NCI-H1105 treated with DMSO at 0.1 percent for 48 hours (cell line): ENCODE measurements at places on chromosomes 4 and X.
A peak's percentile ranks its signal among the peaks of the same experiment; 100 is the strongest.

DNA sequence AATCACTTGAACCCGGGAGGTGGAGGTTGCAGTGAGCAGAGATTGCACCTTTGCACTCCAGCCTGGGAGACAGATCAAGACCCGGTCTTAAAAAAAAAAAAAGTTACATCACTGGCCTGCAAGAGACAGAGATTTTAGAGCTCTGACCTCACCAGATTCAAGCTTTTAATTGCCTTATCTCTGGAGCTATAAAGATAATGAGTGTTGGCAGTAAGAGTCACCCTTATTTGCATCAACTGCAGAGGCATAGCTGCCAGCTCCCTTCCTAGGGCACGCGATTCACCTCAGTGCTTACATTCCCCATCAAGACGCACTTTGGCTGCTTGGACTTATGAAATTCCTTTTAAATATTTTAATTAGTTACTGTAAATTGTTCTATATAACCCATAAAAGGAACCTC is 12.5 kb upstream of the SPATA4 start:
- no peak for DNase-seq

DNA sequence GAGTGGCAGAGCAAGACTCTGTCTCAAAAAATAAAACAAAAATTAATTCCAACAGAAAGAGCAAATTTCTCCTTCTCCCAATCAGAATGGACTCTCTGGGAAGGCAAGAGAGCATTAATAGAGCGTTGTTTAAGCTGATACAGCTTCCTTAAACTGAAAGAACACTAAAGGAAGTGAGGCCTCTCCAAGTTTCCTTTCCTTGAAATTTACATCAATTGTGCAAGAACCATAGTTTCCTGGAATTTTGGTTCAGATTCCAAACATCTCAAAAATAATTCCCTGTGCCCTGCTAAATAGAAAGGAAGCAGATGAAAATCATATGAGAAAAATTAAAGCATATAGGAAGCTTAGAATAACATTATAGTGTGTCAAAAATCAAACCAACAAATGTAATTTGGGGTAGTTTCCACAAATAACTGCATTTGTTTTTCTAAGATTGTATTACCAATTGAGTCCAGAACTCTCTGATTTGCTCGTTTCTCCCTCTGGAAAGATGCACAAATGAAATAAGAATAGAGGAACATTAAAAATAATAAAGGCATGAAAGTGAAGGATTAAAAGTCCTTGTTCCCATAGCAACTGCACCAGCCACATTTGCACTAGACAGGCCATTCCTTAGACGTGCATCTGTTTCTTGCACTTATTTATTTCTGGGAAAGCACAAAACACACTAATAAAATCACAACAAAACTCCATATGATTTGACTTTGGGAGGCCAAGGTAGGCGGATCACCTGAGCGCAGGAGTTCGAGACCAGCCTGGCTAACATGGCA is 3.7 kb upstream of the FAM241A start:
- DNase-seq: no peak

DNA sequence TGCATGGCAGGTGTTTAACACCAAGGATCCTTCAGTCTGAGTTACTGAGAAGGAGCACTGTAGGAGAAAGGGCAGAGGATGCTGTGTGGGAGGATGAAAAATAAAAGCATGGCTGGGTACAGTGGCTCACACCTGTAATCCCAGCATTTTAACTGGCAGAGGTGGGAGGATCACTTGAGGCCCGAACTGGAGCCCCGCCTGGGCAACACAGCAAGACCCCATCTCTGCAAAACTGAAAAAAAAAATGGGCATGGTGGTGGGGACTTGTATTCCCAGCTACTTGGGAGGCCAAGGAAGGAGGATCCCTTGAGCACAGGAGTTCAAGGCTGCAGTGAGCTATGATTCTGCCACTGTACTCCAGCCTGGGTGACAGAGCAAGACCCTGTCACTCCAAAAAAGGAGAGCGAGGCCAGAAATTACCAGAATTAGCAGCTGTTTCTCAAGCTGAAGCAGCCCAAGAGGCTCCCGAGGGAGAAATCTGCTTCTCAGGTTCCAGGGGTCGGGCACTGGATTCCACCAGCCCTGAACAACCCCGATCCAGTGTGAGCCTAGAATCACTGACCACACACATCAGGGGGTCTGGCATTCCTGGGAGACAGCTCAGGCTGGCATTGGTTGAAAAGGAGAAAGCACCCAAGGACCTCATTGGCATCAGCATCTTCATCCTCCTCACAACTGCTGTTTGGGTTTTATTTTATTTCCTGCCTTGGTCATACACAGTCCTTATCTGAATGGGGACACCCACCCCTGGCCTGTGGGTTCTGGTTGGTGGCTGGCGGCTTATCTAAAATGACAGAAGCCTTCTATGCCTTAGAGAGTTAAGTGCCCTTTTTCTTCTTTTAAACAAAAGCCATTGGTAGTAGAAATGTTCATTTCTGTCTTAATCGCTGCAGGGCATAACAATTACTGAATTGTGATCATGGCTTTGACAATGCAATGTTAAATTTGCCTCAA is 66.3 kb upstream of the TRIM2 start:
- no peak for DNase-seq

DNA sequence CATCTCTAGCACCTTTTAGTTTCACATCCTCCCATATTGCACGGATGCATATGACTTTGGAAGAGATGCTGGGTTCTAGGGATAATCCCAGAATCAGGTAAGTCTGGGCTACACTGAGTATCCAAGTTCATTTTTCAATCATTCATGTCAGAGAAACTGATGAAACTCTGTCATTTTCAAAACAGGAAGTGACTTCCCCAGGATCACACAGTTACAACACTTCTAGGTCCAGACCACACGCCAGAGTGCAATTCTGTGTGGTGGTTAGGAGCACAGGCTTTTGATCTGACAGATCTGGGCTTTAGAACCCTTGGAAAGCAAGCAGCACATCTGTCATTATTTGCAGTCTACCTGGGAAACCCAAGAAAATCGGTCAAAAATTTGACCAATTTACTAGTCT is 52.1 kb upstream of the CDKN2AIP start:
- no peak for DNase-seq

DNA sequence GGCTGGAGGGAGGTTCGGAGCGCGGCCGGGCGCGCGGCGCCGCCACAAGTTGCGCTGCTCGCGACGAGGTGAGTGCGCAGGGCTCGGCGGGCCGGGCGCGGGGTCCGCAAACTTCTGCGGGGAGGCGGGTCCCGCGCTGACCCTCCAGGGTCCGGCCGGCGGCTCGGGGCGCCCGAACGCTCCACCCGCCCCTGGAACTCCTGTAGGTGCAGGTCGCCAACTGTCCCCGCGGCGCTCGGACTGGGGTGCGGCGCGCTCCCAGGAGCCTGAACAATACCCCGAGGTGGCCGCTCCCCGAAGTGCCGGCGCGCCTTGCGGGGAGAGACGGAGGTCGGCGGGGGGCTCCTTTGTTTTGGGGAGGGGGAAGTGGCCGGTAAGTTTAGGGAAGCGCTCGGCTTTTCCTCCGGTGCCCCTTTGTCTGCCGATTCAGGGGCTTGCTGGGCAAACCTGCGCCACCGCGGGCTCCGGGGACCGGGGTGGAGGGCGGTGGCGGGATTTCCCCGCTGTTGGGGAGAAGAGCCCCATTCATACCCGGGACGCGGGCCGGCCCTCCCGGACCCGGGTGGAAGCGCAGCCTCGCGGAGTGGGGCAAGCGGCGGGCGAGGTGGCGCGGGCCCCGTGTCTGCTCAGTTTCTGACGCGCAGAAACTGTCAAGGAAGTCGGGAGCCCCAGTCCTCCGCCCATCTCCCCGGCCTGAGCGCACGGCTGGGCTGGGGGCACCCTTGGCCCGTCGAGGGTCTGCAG is 694 bp downstream of the TBL1X start:
- DNase-seq: no peak

DNA sequence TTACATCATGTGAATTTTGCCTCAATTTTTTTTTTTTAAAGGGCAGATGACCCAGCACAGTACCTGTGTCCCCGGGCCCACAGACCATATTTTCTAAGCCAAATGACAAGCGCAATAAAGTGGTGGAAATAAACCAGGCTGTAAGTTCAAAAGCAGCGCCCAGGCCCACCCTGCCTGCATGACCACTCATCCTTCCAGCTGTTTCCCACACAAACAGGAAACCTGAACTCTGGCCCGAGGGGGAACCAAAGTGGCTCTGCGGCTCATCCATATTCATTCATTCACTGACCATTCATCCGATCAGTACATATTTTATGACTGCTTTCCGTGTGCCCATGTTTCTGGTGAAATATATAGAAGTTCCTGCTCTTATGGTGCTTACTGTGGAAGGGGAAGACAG is 33.7 kb upstream of the CRMP1 start:
- DNase-seq: no peak

DNA sequence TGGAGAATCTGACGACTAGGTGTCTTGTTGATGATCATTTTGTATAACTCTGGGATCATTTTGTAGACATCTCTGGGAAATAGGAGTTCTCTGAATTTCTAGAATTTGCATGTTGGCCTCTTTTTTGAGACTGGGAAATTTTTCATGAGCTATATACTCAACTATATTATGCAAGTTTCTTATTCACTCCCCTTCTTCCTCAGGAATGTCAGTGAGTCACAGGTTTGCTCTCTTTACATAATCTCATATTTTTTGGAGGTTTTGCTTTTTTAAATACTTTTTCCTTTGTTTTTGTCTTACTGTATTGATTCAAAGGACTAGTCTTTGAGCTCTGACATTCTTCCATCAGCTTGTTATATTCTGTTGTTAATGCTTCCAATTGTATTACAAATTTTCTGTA is 1324.2 kb downstream of the TECRL start:
- DNase-seq: no peak

- peak; percentile 54 for DNase-seq
These were observed 12.0 kb downstream of the MAB21L2 start for GRCh38 chr4:150593996-150594395.

- no peak for DNase-seq
These were observed 122.7 kb downstream of the NPNT start for GRCh38 chr4:106017975-106018374.

- no peak for DNase-seq
These were observed 41.7 kb downstream of the SCML1 start for GRCh38 chrX:17778997-17779396.

GRCh38 chrX:100880368-100880767 is 6.2 kb upstream of the NOX1 start:
- no peak for DNase-seq

GRCh38 chr4:165783626-165784025 is 89.4 kb upstream of the TLL1 start:
- DNase-seq: no peak

GRCh38 chr4:26062215-26062614 is 148.2 kb downstream of the SMIM20 start:
- DNase-seq: no peak

DNA sequence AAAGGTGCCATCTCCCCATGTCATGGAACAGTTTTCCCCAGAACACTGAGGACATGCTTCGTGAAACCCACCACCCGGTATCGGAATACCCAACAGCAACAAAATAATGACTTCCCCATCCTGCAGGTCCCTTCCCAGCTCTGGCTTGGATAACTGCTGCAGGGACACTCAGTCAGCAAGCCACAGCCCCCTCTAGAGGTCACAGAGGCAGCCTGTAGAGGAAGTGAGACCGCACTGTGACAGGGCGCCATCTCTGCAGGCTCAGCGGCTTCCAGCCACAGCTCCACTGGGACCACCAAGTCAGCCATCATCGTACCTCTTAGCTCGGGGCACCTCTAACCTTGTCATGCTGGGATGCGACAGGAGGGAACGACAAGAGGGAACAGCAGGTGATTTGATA is 315.9 kb downstream of the LDB2 start:
- no peak for DNase-seq

DNA sequence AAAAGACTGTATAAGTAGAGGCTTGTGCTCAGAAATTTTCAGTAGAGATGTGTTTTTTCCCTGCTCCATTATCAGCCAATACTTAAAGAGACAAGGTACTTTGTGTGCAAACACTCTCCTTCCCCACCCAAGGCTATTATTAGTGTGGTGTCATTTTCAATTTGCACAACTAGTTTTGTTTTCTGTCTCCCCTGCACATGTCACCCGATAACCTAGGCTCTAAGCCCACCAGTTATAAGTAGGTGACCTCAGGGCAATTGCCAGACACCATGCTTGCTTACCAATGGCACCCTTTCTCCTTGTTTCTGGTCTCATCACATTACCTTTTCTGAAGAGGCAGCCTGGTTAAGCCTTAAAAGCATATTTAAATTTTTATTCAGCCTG is 8.0 kb upstream of the GUCY1A1 start:
- no peak for DNase-seq

DNA sequence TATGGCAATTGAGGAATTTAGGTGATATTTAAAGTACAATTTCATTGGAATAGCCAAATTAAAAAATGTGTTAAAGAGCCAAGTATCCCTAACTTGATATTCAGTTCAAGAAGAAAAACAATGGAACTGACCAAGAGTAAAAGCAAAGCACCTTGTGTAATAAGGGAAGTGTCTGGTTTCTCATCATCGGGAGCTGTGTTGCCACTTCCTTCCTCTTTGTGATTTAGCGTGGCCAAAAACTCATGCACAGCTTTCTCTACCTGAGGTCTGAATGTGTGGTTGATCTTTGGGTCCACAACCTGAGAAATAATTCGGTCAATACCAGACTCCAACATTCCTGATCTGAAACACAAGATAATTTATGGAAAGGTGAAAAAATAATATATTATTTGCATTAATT is 12.4 kb downstream of the BOD1L1 start:
- no peak for DNase-seq

- DNase-seq: no peak
These were observed 123.4 kb downstream of the FAM13A start for GRCh38 chr4:88933414-88934160.

DNA sequence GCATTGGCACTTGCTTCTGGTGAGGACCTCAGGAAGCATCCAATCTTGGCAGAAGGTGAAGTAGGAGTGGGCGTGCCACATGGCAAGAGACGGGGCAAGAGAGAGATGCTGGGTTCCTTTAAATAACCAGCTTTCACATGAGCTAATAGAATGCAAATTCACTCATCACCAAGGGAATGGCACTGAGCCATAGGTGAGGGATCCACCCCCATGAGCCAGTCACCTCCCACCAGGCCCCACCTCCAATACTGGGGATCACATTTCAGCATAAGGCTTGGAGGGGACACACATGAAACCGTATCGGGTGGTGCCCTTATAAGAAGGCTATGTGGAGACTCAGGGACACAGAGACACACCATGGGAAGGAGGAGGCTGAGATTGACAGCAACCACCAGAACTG is 140.0 kb upstream of the MSX1 start:
- no peak for DNase-seq

DNA sequence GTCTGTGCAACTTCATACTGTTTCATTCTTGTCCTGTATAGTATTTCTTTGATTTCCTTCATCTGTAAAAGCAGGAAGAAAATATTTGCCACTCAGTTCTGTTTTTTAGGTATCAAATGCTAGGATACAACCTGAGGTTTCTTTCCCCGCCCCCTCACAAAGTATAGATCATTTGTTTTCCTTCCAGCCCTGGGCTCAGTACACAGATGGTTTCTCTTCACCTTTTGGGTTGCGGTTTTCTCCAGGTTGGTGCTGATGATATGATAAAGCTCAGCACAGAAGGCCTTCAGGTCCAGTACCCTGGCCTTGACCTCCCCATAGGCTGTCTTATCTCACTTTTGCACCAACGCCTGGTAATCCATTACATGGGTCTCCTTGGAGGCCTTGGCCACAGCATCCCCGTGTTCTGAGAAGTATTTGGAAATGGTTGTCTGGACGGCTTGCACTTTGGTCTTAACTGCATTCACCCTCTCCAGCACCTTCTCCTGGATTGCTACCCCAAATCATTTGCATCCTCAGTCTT is 35.2 kb downstream of the PTTG2 start:
- no peak for DNase-seq
